Ammon's horn (tissue), 1 donor: ENCODE measurements at places on chromosomes 7 and 10.
A peak's percentile ranks its signal among the peaks of the same experiment; 100 is the strongest.

DNA sequence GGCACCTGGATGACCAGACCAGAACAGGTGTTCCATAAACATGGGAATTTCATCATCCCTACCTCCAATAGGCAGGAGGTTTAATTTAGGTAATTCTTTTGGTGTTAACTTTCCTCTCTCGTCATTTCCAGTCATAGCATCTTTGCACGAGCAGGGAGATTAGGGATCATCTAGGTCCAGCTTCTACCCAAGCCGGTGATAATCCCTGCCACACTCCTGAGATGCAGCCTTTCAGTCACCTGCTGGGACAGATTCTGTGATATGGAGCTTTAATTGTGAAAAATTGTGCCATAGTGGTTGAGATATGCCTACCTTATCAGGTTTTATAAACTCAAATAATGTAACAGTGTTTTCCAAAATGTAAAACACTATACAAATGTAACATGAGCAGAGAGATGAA lies 191.8 kb upstream of the AOAH start:
- no peak for DNase-seq

- no peak for DNase-seq
Measured at GRCh38 chr7:137923380-137923779, 76.6 kb upstream of the DGKI start.

GRCh38 chr10:55183993-55184392 lies 383.0 kb upstream of the PCDH15 start:
- DNase-seq = no peak

DNA sequence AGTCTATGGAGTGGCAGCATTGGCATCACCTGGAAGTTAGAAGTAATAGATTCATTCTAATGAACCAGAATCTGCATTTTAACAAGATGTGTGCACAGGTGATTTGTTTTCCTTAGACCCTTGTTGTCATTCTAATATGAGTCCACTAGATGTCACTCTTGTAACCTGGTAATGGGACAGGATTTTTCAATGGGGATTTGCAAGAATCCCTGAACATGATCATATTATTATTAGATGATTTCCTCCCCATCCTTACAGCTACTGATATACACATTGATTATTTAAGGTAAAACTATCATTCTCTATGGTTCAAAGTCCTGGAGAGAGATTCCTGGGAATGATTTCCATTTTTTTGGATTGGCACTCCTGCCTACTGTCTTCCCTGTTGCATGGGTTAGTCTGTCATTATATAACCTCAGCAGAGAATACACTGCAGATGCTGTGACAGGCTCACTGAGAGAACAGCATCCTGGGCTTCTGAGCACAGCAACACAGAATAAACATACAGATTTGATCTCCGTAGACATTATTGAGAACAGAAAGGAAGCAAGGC lies 194.9 kb downstream of the SUGCT start:
- peak; percentile 75 for DNase-seq

DNA sequence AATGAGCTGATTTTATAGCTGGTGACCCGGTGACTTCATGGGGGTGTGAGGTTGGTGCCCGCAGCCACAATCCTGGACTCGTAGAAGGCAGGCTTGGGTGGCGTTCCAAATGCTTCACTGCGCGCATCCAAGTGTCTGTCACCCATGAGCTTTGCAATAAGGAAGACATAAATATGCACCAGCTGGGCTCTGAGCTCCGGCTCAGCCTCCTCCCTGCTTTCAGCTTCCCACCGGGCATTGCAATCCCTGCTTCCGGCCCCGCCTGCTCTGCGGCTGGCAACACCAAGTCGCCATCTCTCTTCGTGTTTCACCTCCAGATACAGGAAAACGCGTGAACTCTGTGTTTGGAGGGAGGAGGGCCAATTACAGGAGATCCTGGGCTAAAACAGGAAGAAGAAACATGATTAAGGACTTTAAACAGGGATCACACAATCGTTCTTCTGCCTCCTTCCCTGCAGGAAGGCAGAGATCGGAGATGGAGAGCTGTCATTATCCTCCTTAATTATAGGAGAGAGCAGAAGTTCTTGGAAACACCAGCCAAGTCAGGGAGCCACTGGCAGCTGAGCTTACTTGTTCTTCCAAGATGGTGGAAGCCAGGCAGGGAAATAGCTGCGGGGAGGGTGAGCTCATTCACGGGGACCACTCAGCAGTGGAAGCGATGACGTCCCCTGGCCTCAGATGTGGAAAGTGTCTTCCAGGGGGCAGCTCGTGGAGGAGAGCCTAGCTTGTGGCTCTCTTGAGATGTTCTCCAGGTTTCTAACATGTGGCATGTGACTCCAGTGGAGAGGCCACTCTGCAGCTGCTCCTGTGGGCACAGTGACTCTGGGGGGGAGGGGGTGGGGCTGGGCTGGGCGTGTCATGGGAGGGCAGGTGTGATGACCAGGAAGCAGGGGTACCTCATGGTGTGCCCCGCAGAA lies 134.9 kb downstream of the CAMK1D start:
- DNase-seq = peak; percentile 65

- DNase-seq = no peak
Measured at GRCh38 chr10:15483215-15484075, 112.4 kb upstream of the FAM171A1 start.

DNA sequence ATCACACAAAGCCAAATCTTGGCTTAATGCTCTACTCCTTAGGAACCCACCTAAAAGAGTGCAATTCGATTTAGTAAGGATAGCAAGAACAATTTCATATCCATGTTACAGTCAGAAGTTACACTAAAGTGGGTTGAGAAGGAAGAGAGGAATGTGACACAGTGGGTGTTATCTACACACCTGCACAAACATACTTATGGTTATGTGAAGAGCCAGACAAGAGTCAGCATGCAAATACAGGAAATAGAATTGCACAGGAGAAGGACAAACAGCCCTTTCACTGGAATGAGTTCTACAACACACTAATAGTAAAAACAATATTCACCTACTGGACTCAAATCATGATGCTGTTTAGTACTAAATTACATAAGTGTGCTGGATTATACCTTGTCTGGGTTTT lies 262.8 kb downstream of the DGKB start:
- DNase-seq = no peak

- no peak for DNase-seq
Measured at GRCh38 chr10:3782146-3782450, 2.9 kb downstream of the KLF6 start.

DNA sequence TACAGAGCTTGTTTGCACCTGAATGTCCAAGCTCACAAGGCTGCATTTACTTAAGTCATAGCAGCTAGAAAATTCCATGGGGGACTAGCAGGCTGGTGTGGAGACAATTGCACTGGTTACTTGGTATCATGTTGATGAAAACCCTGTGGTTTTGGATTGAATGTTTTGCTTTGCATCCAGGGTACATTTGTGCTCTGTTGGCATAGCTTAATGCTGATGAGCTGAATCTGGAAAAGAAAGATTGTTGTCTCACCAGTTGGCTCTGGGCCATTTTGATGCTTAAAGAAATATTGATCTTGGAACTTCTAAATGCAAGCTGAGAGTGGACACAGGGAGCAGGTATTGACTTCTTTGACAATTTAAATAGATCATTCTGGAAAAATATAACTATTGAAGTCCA lies 122.5 kb upstream of the MBL2 start:
- DNase-seq = no peak
